ENCODE measurements at places on chromosomes 3 and 15. TPM values are rescaled to one million over a fixed set of nuclear protein-coding genes. Genes with fewer than 3 reads are reported as not detected.

Gene PAK6
- total RNA-seq = 45.8 TPM

GRCh38 chr3:129377615-129378014 lies 50.8 kb downstream of the EFCAB12 start:
- no peak for DNase-seq
- no peaks in the 10 kb centered on the region for H3K4me1 ChIP-seq
- no peak overlapping the region for H3K27ac ChIP-seq
- no peaks in the 10 kb centered on the region for H3K27me3 ChIP-seq
- H3K4me3 ChIP-seq = no peak overlapping the region

DNA sequence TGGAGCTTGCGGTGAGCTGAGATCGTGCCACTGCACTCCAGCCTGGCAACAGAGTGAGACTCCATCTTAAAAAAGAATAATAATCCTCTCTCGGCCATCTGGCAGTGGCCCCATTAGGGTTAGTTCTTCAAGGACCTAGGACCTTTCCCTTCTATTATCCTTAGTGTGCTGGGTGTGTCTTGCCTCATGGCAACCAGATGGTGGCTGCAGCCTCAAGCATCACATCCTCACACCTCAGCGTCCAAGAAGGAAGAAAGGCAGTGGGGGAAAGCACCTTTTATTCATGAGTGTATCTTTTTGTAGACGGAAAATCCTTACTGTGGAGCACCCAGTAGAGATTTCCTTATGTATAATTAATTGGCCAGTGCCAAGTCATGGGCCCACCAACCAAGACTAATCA lies 42.7 kb upstream of the TFRC start:
- no peaks in the 10 kb centered on the region for H3K27me3 ChIP-seq
- no peaks in the 10 kb centered on the region for H3K36me3 ChIP-seq
- H3K27ac ChIP-seq = no peak overlapping the region
- no peak overlapping the region for H3K4me3 ChIP-seq
- no peaks in the 10 kb centered on the region for H3K4me1 ChIP-seq

DNA sequence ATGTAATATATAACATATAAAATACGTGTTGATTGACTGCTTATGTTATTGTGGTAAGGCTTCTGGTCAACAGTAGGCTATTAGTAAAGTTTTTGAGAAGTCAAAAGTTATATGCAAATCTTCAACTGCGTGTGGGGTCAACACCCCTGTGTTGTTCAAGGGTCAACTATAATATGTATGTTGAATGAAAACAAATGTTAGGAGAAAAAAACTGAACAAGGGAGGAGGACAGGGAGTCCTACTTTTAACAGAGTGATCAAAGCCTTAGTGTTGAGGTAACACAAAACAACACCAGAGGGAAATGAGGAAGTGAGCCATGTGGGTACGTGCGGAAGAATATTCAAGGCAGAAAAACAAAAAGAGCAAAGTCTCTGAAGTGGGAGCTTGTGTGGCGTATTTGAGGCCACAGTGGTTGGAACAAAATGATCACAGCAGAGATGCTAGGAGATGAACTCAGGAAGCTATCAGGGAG lies 62.5 kb downstream of the SFMBT1 start:
- H3K4me3 ChIP-seq = no peak overlapping the region
- no peaks in the 10 kb centered on the region for H3K27me3 ChIP-seq
- H3K4me1 ChIP-seq = no peaks in the 10 kb centered on the region
- no peaks in the 10 kb centered on the region for H3K36me3 ChIP-seq
- no peak overlapping the region for H3K27ac ChIP-seq

- H3K4me3 ChIP-seq = no peak overlapping the region
- no peaks in the 10 kb centered on the region for H3K27me3 ChIP-seq
- peak; percentile 68 for DNase-seq
- H3K36me3 ChIP-seq = peaks cover 8% of the 10 kb centered on the region
These were observed 20.4 kb downstream of the BMF start for GRCh38 chr15:40087991-40088928.

- H3K4me3 ChIP-seq = no peak overlapping the region
- no peaks in the 10 kb centered on the region for H3K27me3 ChIP-seq
- peaks cover 38% of the 10 kb centered on the region for H3K4me1 ChIP-seq
- H3K36me3 ChIP-seq = no peaks in the 10 kb centered on the region
- DNase-seq = no peak
These were observed 5.7 kb downstream of the EXOSC7 start for GRCh38 chr3:44981751-44982150.

- no peaks in the 10 kb centered on the region for H3K27me3 ChIP-seq
- peaks cover 64% of the 10 kb centered on the region for H3K4me1 ChIP-seq
These were observed 74.9 kb downstream of the DAPK2 start for GRCh38 chr15:63971427-63971805.

DNA sequence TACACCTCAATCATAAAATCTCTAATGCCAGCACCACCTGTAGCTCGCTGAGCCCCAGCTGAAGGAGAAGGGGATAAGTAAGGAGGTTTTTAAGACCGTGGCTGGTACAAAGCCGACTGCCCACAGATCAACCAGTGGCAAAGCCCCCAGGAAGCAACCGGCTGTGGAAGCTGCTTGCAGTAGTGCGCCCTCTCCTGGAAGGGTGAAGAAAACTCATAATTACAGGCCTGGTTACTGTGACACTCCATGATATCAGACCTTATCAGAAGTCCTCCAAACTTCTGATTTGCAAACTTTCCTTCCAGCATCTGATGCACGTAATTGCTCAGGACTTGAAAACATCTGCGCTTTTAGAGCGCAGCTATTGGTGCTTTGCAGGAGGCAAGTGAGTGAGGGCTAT lies 63.1 kb upstream of the MCTP2 start:
- no peaks in the 10 kb centered on the region for H3K4me1 ChIP-seq
- H3K27me3 ChIP-seq = no peaks in the 10 kb centered on the region
- no peaks in the 10 kb centered on the region for H3K36me3 ChIP-seq
- H3K4me3 ChIP-seq = no peak overlapping the region
- no peak for DNase-seq
- H3K27ac ChIP-seq = no peak overlapping the region

Gene CD276
- total RNA-seq = 22.6 TPM

Gene ZNF592
- total RNA-seq = 22.7 TPM

DNA sequence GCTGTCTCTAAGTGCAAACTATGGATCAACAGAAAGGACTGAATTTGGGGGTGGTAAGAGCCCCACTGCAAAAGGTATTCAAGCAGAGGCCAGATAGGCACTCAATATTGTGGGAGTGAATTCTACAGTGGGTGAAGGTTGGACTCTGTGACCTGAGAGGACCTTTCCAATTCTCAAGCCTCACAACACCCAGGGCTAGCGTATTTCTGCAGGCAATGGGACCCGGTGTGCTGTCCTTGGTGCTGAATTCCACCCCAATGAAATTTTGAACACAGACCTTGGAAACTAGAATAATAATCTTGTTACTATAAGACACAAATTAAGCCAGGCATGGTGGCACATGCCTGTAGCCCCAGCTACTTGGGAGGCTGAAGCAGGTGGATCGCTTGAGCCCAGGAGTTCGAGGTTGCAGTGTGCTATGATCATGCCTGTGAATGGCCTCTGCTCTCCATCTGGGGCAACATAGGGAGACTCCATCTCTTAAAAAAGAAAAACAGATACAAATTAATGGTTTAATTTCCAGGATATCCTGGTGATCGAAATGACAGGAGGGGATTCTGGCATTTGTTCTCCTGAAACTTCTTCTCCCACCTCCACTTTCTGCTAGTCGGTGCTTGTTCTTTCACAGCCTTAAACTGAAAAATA lies 135.4 kb downstream of the RAB11A start:
- H3K36me3 ChIP-seq = no peaks in the 10 kb centered on the region
- no peaks in the 10 kb centered on the region for H3K4me1 ChIP-seq
- H3K4me3 ChIP-seq = no peak overlapping the region
- H3K27me3 ChIP-seq = no peaks in the 10 kb centered on the region
- no peak overlapping the region for H3K27ac ChIP-seq

- H3K27me3 ChIP-seq = no peaks in the 10 kb centered on the region
- no peaks in the 10 kb centered on the region for H3K36me3 ChIP-seq
These were observed 9.8 kb upstream of the COLQ start for GRCh38 chr3:15531346-15531745.

GRCh38 chr3:143203142-143203541 lies 83.6 kb downstream of the CHST2 start:
- H3K36me3 ChIP-seq = no peaks in the 10 kb centered on the region
- H3K27me3 ChIP-seq = no peaks in the 10 kb centered on the region
- H3K27ac ChIP-seq = no peak overlapping the region
- H3K4me1 ChIP-seq = peaks cover 22% of the 10 kb centered on the region
- H3K4me3 ChIP-seq = no peak overlapping the region
- no peak for DNase-seq

GRCh38 chr15:95368755-95369601 lies 961.5 kb upstream of the NR2F2 start:
- H3K4me3 ChIP-seq = no peak overlapping the region
- no peaks in the 10 kb centered on the region for H3K36me3 ChIP-seq
- DNase-seq = no peak
- H3K4me1 ChIP-seq = no peaks in the 10 kb centered on the region

- H3K4me3 ChIP-seq = no peak overlapping the region
- DNase-seq = no peak
- H3K27me3 ChIP-seq = no peaks in the 10 kb centered on the region
These were observed 16.0 kb downstream of the NEK10 start for GRCh38 chr3:27353221-27353620.

DNA sequence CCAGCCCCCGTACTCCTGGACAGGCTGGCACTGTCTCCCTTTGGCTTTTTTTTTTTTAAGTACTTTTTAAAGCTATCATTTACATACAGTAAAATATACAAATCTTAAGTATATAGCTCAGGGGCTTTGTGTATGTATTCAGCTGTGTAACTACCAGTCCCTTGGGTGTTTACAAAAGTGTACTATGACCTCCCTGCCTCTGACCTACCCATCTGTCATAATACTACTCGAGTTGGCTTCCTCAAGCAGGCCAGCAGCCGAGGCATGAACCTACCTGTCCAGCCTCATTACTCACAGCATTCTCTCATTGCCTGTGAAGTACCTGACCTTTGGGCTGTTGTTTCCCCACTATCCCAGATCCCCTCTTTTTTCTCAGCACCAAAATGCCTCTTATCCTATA lies 33.2 kb downstream of the ABHD2 start:
- peaks cover 3% of the 10 kb centered on the region for H3K36me3 ChIP-seq
- no peak for DNase-seq
- H3K27me3 ChIP-seq = no peaks in the 10 kb centered on the region
- no peak overlapping the region for H3K4me3 ChIP-seq
- no peaks in the 10 kb centered on the region for H3K4me1 ChIP-seq
- no peak overlapping the region for H3K27ac ChIP-seq

DNA sequence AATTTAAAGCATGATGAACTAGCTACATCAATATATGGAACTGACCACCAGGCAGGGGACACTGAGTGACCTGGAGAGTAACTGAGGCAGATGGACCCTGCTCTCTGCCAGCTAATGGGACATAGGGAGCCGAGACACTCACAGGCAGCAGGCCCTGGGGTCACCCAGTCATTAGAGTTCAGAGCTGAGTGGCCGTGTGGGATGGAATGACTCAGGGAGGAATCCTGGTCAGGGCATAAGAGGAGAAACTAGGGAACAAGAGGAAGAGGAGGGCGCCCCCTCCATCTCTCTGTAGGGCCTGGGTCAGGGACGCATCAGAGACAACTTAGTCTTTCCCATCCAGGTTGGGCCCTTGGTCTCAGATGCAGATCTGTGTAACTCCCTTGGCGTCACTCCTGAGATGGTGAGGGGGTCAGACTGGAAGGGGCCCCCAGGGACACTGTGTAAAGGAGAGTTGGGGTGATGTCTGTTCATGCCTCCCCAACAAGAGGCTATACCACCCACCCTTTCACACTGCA lies 39.8 kb downstream of the CCDC12 start:
- no peak overlapping the region for H3K27ac ChIP-seq
- no peak overlapping the region for H3K4me3 ChIP-seq
- H3K4me1 ChIP-seq = peaks cover 77% of the 10 kb centered on the region
- no peaks in the 10 kb centered on the region for H3K27me3 ChIP-seq

DNA sequence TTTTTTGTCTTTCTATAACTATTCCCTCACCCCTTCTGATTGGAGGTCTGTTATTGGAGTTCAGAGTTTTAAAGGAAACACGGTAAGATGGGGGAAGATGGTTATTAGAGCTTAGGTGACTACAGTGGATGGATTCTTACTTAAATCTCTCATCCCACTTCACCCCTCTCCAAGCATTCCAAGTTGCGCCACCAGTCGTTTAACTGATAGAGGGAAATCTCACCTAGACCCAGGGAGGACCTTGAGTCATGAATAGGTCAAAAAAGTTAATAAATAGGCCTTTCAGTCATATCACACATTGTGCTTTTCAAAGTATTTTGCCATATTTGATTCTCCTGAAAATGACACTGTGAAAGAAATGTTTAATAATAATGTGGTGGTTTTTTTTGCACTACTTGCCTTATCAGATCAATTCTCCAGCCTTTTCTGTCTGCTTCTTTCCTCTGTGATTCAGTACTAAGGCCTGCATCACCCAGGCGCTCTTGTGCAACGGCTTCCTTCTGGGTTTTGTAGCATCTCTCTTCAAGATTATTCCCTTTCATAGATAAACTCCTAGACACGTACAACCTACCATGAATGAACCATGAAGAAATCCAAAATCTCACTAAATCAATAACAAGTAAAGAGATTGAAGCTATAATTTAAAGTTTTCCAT lies 100.4 kb upstream of the TGFBR2 start:
- DNase-seq = no peak
- H3K27ac ChIP-seq = no peak overlapping the region
- no peak overlapping the region for H3K4me3 ChIP-seq
- H3K27me3 ChIP-seq = no peaks in the 10 kb centered on the region
- H3K4me1 ChIP-seq = no peaks in the 10 kb centered on the region

DNA sequence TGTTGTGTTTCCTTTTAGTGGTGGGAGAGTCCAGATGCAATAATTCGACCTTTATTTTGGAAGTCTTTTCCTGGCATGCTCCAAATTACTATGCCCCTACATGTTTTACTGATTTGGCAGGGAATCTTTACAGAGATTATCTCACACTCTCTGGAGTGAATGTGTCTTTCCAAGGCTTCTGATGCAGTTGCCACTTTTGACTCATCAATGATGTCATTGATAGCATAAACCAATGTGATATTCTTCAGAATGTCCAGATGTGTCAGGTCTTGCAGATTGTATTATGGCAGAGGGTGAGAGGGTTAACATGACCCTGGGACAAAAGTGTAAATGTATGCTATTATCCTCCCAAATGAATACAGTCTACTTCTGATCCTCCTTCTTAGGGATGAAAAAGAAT lies 9.7 kb downstream of the RTP4 start:
- DNase-seq = no peak
- no peaks in the 10 kb centered on the region for H3K27me3 ChIP-seq
- H3K4me3 ChIP-seq = no peak overlapping the region

- H3K27me3 ChIP-seq = no peaks in the 10 kb centered on the region
- no peaks in the 10 kb centered on the region for H3K36me3 ChIP-seq
- no peak overlapping the region for H3K4me3 ChIP-seq
- no peaks in the 10 kb centered on the region for H3K4me1 ChIP-seq
These were observed 289.9 kb downstream of the GAP43 start for GRCh38 chr3:115913069-115913686.

DNA sequence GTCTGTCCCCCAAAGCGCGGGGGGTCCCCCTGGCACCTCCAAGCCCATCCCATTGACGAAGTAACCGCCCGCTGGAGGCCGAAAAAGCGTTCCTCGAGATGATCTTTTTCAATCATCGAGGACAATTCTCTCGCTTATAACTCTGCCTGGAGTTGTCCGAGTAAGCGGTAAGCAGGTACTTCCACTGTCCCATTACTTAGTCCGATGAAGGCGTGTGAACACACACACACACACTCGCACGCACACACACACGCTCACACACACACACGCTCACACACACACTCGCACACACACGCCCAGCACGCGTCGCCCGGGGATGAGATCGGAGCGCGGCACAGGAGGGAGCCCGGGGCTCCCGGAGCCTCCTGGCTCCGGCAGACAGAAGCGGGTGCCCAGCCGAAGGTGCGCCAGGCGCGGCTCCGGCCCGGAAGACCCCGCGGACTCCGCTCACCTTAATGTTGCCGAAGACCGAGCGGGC lies 430 bp downstream of the SLCO2A1 start:
- peak overlapping the region; percentile 72 for H3K4me3 ChIP-seq
- no peaks in the 10 kb centered on the region for H3K36me3 ChIP-seq
- no peaks in the 10 kb centered on the region for H3K27me3 ChIP-seq
- H3K27ac ChIP-seq = peak overlapping the region; percentile 90
- H3K4me1 ChIP-seq = peaks cover 12% of the 10 kb centered on the region

Gene AP2M1
- 180 TPM for total RNA-seq

All from thyroid gland (tissue), 4 donors.